A549 treated with ZK216348 at 1 μM for 4 hours (cell line): ENCODE measurements at places on chromosomes 16 and 17. TPM values are rescaled to one million over a fixed set of nuclear protein-coding genes. Genes with fewer than 3 reads are reported as not detected.

The SOX15 gene
- total RNA-seq, result 0.22 to 0.34 TPM (median 0.30 TPM) in 5 replicates

The NTN3 gene
- 0.12 TPM in 1 of 5 replicates, not detected in the others for total RNA-seq

The RASL10B gene
- 0.12 to 0.15 TPM (median 0.14 TPM) in 4 of 5 replicates, not detected in the other for total RNA-seq

The MMP28 gene
- 2.7 to 8.4 TPM (median 7.1 TPM) in 5 replicates for total RNA-seq

The CDH13 gene
- not detected in 5 replicates for total RNA-seq

The CA4 gene
- 0.24 TPM in 1 of 5 replicates, not detected in the others for total RNA-seq

The PLLP gene
- total RNA-seq, result 1.0 to 1.6 TPM (median 1.1 TPM) in 5 replicates

The PSMD11 gene
- 164 to 295 TPM (median 185 TPM) in 5 replicates for total RNA-seq

The SUPT6H gene
- total RNA-seq, result 60.7 to 79.0 TPM (median 77.6 TPM) in 5 replicates

The TNFRSF12A gene
- 357 to 594 TPM (median 560 TPM) in 5 replicates for total RNA-seq

The RAP1GAP2 gene
- total RNA-seq, result 17.8 to 30.4 TPM (median 25.4 TPM) in 5 replicates

The ZG16 gene
- not detected in 5 replicates for total RNA-seq

The MAF gene
- 0.25 to 0.55 TPM (median 0.39 TPM) in 5 replicates for total RNA-seq

The TBC1D3G gene
- not detected in 5 replicates for total RNA-seq

The SLC43A2 gene
- 2.7 to 7.2 TPM (median 6.3 TPM) in 5 replicates for total RNA-seq

The KIAA0753 gene
- 14.4 to 20.8 TPM (median 18.3 TPM) in 5 replicates for total RNA-seq

The FGF11 gene
- total RNA-seq, result 0.99 to 1.7 TPM (median 1.0 TPM) in 5 replicates

The KRT25 gene
- total RNA-seq, result not detected in 5 replicates

The FBXO39 gene
- not detected in 5 replicates for total RNA-seq

The TMEM88 gene
- total RNA-seq, result 0.30 to 0.46 TPM (median 0.45 TPM) in 5 replicates

The CA7 gene
- not detected in 5 replicates for total RNA-seq

The SRSF1 gene
- 236 to 315 TPM (median 283 TPM) in 5 replicates for total RNA-seq

The PLA2G10 gene
- total RNA-seq, result 0.38 to 0.41 TPM (median 0.39 TPM) in 3 of 5 replicates, not detected in the others

The SKAP1 gene
- total RNA-seq, result 0.34 to 0.46 TPM in 2 of 5 replicates, not detected in the others

The GUCY2D gene
- not detected in 5 replicates for total RNA-seq

The AOC3 gene
- 1.1 to 2.5 TPM (median 1.2 TPM) in 5 replicates for total RNA-seq

The CKLF gene
- 58.4 to 75.2 TPM (median 67.6 TPM) in 5 replicates for total RNA-seq

The SLC5A11 gene
- total RNA-seq, result 0.42 to 0.73 TPM (median 0.60 TPM) in 5 replicates

The FBXL19 gene
- 8.6 to 23.7 TPM (median 22.0 TPM) in 5 replicates for total RNA-seq

The TERB1 gene
- not detected in 5 replicates for total RNA-seq

The GINS2 gene
- 28.5 to 37.8 TPM (median 32.6 TPM) in 5 replicates for total RNA-seq

The PYY gene
- total RNA-seq, result not detected in 5 replicates

The SNX20 gene
- total RNA-seq, result not detected in 5 replicates

The TBC1D3 gene
- not detected in 5 replicates for total RNA-seq

The RSPRY1 gene
- total RNA-seq, result 26.6 to 35.0 TPM (median 31.3 TPM) in 5 replicates
